Upper lobe of left lung (tissue), 6 donors: ENCODE measurements at places on chromosomes 2 and 18. TPM values are rescaled to one million over a fixed set of nuclear protein-coding genes. Genes with fewer than 3 reads are reported as not detected.

DNA sequence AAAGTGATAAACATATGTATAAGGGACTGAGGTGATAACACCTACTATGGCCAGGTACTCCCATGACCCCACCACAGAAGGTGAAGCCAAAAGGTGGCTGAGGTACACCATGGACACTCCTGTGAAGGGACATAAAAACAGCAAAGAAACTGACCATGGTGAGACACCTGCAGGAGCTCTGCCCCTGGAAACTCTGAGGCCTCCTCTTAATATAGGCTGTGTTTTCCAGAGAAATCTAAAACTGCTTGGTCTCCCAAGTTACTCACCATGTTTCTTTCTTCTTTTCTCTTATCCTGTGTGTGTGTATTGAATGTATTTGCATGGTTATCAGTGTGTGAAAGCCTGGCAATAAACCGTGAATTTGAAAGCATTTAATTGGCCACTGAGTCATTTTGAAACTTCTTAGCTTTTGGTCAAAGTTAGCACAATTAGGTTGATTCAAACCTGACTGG lies 739.3 kb upstream of the GCFC2 start:
- DNase-seq: no peak

DNA sequence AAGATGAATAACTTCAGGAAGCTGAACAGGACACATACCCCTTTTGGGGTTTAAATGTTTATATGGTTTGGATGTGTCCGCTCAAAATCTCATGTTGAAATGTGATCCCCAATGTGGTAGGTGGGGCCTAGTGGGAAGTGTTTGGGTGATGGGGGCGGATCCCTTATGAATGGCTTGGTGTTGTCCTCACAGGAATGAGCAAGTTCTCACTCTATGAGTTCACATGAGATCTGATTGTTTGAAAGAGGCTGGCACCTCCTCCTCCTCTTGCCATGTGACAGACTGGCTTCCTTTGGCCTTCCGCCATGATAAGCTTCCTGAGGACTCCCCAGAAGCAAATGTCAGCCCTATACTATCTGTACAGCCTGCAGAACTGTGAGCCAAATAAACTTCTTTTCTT lies 88.6 kb upstream of the ZNF532 start:
- no peak for DNase-seq

DNA sequence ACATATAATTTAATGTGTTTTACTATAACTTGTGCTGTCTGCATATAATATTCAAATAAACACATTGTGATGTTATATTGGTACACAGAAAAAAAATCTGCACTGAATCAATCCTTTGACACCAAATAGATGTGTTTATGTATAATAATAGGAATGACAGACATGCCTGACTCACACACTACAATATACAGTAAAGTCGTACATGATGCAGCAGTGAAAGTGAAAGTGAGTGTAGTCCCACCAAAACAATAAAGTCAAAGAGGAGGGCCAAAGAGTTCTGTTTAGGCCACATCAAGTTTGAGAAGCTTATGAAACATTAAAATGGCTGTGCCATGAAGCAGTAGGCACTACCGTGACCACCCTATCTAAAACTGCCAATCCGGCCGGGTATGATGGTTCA lies 8.2 kb upstream of the RBM44 start:
- no peak for DNase-seq

DNA sequence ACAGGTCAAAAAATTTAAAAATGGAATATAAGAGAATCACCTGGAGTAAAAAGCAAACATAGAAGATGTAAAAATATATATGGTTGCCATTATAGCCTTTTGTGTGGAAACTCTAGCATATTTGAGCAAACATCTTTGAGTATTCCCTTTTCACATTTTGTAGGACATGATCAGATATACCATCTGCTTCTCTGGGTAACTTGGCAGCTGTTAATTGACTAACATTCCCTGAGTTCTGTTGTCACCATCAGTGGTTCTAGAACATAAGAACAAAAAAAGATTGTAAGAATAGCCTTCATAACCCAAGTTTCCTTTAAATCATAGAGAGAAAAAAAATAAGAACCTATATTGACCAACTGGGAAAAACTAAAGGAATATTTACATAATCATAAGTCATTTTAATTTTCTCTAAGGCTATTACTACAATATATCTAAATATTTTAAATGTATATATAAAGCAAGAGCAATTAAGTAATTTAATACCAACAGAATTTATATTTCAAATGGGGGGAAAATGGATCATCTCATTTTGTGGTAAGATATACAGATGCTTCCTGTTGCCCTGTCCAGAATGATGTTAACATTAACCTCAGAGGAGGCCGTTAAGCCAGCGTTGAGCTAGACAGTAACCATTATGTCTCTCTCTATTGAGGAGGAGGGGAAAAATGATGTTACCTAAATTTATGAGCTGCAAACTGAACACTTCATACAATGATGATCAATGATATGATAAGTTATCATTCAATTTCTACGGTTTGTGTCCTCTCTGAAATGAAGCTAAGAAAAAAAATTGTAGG lies 9.8 kb upstream of the INO80D start:
- no peak for DNase-seq

DNA sequence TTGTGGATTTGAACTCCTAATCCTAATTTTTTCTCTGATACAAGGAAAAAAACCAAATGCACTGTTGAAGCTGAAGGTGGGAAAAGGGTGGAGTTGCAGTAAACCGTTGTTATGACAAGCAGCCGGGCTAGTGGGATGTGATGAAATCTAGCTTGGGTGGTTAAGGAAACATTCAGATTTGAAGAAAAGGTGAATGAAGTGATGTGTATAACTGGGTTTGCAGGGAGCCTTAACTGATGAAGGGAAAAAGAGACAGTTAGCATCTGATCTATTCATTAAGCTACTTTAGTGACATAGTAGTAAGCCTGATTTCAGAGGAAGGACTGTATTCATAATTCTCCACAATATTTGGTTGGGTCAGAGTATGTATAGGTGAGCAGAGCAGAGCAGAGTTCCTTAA lies 3.5 kb downstream of the EML6 start:
- DNase-seq: no peak

DNA sequence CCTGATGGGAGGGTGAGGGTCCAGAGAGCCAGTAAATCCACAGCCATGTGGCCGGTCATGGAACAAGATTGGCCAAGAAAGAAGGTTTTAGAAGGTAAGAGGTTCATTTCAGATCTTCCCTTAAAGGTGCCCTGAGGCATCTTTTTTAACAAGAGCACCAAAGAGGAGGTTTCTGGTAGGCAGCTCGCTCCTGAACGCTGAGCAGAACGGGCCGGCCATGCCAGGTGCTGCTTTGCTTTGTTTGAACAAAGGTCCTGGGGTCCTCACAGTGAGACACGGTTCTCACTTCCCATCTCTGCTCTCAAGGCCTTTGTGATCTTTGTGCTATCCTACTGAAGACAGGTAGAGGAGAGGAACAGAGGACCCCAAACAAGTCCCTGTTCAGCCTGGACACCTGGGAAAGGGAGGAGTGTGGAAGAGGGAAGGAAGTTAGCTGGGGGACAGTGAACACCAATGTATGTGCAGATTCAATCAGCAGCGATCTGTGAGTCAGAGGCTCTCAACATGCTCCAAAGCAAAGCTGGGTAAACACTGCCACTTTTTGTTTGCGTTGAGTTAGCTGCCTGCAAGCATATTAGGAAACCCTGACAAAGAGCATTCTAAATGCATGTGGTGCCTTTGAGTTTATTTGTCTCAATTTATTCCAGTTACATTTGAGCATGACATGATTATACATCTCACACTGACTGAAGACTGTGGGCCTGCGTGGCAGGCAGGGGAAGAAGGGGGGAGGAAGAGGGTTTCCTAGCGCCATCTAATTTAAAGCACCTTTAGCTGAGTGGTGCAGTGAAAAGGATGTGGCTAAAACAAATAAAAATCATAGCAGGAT lies 102.4 kb downstream of the ASB1 start:
- peak; percentile 70 for DNase-seq

- DNase-seq: no peak
These were observed 63.1 kb downstream of the AAK1 start for GRCh38 chr2:69580486-69580885.

GRCh38 chr2:162368494-162368893 lies 24.6 kb downstream of the GCA start:
- DNase-seq: no peak

DNA sequence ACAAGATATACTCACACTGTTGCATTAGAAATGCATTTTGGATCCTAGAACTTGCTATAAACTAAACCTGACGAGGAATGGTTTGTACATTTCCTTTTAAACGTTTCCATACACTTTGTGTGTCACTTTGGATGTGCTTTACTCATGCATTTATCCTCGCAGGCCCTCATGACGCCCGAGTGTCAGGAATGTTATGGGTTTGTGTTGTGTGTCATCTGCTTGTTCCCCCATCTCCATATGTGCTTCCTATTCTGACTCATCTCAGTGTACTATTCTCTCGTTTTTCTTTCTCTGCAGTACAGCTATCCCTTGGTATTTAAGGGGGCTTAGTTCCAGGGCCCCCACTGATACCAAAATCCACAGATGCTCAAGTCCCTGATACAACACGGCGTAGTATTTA lies 121.5 kb upstream of the RASGRP3 start:
- DNase-seq: no peak

GRCh38 chr18:3313685-3314084 lies 51.8 kb downstream of the MYL12B start:
- no peak for DNase-seq

GRCh38 chr18:11801573-11801972 lies 49.6 kb upstream of the CHMP1B start:
- no peak for DNase-seq

The ATAD2B gene
- total RNA-seq: 23.0 TPM

The ARHGAP28 gene
- 4.1 TPM for total RNA-seq

The EIF2AK2 gene
- 27.2 TPM for total RNA-seq

The TTN gene
- total RNA-seq: 118 TPM

The ANO7 gene
- 1.2 TPM for total RNA-seq

The IL1RN gene
- total RNA-seq: 2.0 TPM

The RGPD3 gene
- 0.13 TPM for total RNA-seq
